ENCODE measurements at places on chromosomes 11 and 22. TPM values are rescaled to one million over a fixed set of nuclear protein-coding genes. Genes with fewer than 3 reads are reported as not detected.

The IMMP1L gene
- total RNA-seq = 11.5 TPM

DNA sequence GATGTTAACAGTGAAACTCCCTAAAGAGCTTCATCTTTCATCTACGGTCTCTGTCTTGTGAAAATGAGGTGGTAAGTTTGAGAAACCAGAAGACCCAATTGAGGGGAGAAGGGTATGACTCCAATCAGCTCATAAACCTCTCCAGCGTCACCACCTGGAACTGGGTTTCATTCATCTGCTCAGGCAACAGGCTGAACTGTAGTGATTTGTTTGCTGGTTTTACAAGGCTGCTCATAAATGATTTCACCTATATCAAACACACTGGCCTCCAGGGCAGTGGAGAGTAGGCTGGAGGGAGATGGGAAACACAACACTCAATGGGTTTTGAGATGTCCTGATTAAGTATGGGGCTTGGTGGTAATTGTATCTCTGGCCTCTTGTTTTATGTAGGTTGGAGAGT, 79.0 kb downstream of the EFCAB6 start:
- no peak for DNase-seq

DNA sequence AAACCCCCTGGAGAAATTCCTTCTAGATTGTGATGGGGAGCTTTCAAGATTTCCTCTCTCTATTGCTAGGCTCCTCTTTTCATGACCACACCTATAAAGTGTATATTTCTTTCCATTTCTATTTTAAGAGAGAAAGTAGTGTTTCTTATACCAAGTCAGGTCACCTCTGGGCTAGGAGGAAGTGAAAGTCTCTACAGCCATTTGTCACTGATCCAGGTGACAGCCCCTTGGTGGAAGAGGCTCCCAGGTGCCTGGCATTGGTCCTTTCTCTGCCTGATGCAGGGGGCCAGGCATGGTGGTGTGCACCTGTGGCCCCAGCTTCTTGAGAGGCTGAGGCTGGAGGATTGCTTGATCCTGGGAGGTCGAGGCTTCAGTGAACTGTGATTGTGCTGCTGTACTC, 64.7 kb downstream of the DHCR7 start:
- no peak for DNase-seq

GRCh38 chr11:72045849-72046248, 34.5 kb downstream of the NUMA1 start:
- DNase-seq = no peak

The FGF19 gene
- not detected for total RNA-seq

DNA sequence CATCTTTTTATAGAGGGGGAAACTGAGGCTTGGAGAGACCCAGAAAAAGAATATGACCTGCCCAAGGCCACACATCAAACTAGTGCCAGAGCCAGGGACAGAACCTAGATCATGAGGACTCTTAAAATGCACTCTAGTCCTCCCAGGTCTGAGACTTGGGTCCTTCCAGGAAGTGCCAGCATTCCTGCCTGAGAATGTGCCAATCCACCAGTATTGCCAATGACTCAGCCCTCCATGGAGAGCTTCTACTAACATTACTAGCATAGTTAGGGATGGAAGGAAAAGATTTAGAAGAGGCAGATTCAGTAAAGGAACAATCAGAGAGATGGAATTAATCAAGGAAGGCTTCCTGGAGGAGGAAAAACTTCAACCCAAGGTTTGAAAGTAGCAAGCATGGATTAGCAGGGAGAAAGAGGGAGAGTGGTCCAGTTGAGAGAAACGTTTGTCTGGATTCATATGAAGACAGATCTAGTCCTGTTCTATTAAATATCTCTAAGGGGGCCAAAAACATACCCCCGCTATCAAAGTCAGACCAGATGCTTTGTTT, 20.1 kb upstream of the SMIM35 start:
- no peak for DNase-seq

The TRIM5 gene
- 25.1 TPM for total RNA-seq

DNA sequence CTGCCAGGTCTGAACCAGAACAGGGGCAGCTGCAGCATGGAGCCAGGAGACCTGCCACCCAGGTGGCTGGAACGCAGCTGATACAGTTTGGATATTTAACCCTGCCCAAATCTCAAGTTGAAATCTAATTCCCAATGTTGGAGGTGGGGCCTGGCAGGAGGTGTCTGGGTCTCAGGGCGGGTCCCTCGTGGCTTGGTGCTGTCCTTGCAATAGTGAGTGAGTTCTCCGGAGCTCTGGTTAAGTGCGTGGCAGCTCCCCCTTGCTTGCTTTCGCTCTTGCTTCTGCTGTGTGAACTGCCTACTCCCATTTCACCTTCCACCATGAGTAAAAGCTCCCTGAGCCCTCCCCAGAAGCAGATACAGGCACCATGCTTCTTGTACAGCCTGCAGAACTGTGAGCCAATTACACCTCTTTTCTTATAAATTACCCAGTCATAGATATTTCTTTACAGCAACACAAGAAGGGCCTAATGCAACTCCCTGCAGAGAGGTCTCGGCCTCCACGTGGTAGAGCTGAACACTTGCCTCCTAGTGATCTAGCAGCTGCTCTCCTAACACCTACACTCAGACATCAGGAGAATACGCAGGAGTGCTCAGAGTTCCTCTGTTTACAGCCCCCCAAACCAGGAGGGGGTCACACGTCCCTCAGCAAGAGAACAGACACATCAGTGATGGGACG, 203.7 kb downstream of the CTTN start:
- DNase-seq = no peak

GRCh38 chr11:62201376-62201775, 7.1 kb upstream of the SCGB2A1 start:
- no peak for DNase-seq

GRCh38 chr22:29260031-29260560, 7.7 kb downstream of the RHBDD3 start:
- DNase-seq = no peak

GRCh38 chr11:102330231-102330630, 12.9 kb downstream of the BIRC3 start:
- no peak for DNase-seq

GRCh38 chr11:73404048-73404447, 27.8 kb downstream of the RELT start:
- peak; percentile 72 for DNase-seq

- no peak for DNase-seq
Observed at GRCh38 chr22:22395245-22395644, 113.3 kb downstream of the ZNF280B start.

GRCh38 chr22:24513378-24514240, 18.5 kb downstream of the UPB1 start:
- no peak for DNase-seq

- no peak for DNase-seq
Observed at GRCh38 chr11:70324376-70325115, 54.1 kb downstream of the PPFIA1 start.

DNA sequence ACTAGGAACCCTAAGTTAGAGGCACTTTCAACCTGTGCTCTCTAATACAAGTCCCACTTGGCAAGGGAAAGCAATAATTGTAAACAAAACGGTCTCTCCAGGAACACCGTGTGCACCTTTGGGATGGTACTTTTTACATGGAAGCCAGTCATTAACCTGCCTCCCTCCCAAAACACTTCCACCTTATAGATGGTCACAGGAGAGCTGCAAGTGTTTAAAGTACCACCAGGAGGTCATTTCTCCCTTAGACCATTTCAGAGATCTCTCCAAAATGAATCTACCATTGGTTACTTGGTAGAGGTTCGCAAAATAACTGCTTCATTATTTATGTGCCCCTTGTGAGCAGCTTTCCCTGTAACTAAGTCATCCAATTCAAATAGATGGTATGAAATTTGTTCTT, 375.3 kb downstream of the DYNC2H1 start:
- no peak for DNase-seq

GRCh38 chr22:33335611-33336279, 277.6 kb upstream of the SYN3 start:
- no peak for DNase-seq

GRCh38 chr11:64865286-64866172, 12.9 kb downstream of the EHD1 start:
- DNase-seq = no peak

The AMPD3 gene
- 9.9 TPM for total RNA-seq

DNA sequence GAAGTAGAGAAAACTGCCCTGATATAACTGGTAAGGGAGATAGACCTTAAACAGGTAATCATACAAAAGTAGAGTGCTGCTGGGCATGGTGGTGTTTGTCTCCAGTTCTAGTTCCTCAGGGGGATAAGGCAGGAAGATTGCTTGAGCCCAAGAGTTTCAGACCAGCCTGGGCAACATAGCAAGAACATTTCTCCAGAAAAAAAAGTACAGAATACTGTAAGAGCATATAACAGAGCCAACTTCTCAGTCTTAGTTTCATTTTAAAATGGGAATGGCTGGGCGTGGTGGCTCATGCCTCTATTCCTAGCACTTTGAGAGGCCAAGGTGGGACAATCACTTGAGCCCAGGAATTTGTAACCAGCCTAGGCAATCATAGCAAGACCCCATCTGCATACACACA, 4.5 kb upstream of the RHOG start:
- DNase-seq = no peak

The HSCB gene
- total RNA-seq = 11.7 TPM

The NDUFA6 gene
- 30.3 TPM for total RNA-seq

The PLEKHA7 gene
- total RNA-seq = 34.6 TPM

DNA sequence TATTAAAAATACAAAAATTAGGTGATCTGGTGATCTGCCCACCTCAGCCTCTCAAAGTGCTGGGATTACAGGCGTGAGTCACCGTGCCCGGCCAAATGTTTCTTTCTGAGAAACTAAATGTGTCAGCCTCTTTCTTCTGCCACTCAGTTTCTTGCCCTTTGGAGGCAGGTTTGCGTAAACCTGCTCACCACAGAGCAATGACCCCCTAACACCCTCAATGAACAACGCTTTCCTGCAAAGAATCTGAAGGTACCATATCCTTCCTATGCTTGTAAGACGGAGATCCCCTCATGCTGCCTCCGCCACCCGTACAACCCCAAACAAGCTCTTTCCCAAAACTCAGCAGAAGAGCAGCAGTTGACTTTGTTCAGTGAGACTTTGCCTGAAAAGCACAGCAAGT, 38.7 kb upstream of the TTLL12 start:
- DNase-seq = no peak

DNA sequence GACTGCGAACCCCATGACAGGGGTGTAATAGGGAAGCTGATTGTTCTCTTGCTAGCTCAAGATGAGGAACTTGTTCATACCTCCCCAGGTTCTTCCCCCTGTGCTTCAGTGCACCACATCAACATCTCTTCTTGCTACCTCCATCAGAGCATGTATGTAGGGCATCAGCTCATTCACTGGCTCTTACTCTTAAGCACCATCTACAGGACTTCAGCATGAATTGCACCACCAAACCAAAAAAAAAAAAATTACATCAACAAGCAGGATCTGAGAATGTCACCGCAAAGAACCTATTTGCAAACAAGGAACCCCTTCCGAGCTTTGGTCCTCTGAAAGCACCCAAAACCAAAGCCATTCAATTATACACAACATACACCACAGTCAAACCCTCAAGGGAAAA, 2226.5 kb upstream of the RAG2 start:
- no peak for DNase-seq

The MMP8 gene
- total RNA-seq = not detected

- DNase-seq = no peak
Observed at GRCh38 chr11:86508604-86509587, 134.2 kb downstream of the CCDC81 start.

The PARVA gene
- 32.0 TPM for total RNA-seq

All from body of pancreas (tissue), 4 donors.